ENCODE measurements at places on chromosomes 16 and 17.

DNA sequence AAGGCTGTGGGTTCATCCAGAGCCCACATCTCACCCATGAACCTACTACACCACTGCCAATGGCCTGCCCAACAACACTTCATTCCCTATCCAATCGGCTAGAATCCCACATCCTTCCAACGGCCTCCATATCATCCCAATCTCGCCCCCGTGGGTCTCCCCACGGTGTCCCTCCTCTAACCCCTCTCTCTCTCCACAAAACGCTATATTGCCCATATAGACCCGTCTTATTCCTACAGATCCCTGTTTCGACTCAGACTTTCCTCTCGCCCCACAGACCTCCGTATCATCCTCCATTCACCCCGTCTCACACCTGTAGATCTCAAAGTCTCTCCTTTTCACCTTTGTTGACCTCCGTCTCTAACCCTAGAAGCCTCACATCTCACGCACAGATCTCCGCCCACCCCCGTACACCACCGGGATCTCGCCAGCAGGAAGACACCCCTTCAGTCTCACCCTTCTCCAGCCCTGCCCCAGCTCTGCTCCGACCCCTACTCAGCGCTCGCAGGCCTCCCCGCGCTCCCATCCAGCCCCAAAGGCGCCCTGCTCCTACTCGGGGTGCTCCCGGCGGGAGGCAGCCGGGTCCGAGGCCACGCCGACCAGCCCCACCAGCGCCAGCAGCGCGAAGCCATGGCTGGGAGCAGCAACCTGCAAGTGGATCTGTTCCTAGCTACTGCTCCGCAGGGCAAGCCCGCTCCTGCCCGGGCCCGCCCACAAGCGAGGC, at the start of gene FDXR:
FDXR (minus strand) TSS at position 682 of the 724 bp plus-strand sequence; CDS start at position 632, 50 bp downstream.
- no peak for DNase-seq

DNA sequence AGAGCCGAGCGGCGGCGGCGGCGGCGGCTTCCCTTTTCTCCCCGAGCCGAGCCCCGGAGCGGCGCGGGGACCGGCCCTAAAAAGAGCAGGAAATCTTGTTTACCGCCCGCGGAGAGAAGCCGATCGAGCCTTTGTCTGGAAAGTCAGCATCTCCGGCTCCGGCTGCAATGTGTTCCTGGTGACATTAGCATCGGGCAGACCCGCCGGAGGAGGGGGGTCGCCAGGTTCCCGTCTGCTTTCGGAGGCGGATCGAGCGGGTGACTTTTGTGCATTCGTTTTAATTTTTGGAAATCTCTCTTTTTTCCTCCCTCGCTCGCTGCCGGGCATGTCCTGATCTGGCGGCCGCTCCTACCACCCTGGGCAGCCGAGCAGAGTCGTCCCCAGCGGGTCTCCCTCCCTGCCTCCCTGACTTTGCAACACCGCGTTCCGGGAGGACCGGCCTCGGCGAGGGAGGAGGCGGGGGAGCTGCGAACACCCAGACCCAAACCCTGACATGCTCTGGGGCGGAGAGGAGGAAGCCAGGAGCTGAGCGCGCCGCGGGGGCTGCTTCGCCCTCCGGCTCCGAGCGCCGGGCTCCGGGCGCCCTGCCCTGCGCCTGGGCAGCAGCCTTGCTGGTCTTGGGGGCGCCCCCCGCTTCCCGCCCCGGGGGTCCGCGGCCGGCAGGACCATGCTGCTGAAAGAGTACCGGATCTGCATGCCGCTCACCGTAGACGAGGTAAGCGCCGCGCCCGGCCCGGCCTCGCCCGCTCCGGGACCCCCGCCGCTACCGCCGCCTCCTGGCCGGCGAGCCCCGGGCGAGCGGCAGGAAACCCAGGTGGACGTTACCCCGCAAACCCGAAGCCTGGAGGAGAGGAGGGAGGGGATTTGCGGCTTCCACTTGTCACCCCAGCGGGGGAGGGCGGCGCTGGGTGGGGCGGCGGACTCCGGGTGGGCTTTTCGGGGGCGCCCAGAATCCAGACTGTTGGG, 690 bp downstream of the PITPNC1 start:
- DNase-seq = peak; percentile 47

DNA sequence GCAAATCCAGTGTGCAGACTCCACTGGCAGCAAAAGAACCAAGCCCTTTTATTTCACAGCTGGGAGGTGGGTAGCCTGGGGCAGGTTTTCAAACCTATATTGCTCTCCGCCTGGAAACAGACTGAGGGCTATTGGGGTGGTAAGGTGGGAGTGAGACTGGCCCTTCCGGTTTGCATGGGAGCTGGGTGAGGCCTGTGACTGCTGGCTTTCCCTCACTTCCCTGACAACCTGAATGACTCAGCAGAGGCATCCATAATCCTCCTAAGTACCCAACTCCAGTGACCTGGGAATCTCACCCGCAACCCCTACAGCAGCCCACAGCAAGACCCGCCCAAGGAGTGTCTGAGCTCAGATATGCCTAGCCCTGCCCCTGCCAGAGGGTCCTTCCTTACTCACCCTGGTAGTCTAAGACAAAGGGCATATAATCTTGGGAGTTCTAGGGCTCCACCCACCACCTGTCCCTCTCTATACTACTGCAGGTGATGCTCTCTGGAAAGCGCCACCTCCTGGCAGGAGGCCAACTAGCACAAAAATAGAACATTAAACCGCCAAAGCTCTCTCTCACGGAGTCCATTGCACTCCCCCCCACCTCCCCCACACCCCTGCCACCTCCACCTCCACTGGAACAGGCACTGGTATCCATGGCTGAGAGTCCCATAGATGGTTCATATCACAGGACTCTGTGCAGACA, 602.0 kb upstream of the C16orf82 start:
- no peak for DNase-seq

DNA sequence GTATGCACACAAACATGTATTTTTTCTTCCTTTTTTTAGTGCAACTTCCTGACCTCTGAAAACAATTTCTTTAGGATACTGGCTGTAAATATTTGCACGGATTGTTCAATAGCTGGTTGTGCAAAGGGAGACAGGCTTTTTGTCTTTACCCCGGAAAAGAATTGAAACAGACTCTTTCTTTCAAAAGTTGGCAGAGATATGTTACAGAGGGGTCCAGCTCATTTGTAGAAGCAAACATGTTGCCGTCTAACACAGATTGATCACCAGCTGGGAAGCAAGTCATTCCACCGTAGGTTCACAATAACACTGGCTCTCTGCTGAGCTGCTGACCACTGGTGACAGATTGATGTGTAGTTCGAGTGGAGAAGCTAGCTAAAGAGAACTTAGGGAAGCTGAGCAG, 130.9 kb downstream of the STX8 start:
- no peak for DNase-seq

DNA sequence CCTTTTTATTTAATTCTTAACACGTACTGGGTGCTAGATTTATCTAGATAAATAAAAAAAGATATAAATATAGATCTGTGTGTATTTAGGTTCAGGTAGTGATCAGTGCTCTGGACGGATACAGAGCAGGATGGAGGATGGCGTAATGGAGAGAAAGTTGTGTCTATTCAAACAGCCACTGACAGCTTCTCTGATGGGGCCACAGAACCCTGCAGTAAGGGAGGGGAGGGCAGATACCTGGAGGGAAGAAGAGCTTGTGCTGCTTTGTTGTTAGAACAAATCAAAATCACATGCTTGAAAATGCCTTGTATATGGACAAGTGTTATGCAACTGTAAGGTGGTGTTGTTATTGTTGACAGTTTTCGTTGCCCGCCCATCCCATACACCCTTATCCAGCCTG, 170.2 kb downstream of the UTP18 start:
- no peak for DNase-seq

GRCh38 chr16:49738001-49738400, 117.9 kb downstream of the ZNF423 start:
- DNase-seq = no peak

DNA sequence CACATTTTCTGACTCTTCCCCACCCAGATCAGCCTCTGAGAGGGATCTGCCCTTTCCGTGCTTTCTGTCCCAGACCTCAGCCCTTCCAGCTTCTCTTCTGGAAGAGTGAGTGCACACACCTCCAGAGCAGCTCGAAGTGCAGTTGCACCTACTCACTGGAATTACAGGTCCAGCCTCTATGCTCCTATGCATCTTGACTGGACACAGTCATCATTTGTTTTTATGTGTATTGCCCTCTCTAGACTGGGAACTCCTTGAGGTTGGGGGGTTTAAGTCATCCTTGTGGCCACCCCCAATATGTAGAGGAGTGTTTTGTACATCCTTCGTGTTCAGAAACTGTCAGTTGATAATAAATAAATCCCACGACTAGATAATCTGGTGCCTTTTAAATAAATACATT, 81.9 kb downstream of the CDK5R1 start:
- DNase-seq = no peak

GRCh38 chr16:181565-182021, 1.3 kb downstream of the HBQ1 start:
- peak; percentile 76 for DNase-seq

- no peak for DNase-seq
Measured at GRCh38 chr17:66373944-66374817, 71.8 kb downstream of the PRKCA start.

DNA sequence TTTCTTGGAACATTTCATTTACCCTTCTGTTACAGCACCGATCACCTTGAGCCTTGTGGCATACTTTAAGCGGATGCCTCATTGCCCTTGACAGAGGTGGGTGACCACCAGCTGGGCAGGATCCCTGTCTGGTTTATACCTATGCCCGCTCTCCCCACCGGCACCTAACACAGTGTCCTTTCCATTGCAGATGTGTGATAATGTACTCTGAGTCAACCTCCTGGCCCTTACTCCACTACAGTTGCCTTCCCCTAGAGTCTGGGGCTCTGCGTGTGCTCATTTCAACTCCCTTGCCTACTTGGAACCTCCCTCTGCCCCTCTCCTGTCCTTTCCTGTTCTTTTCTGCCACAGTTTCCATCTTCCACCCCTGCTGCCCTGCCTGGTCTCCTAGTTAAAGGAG, 60.2 kb upstream of the MED13 start:
- DNase-seq = no peak

DNA sequence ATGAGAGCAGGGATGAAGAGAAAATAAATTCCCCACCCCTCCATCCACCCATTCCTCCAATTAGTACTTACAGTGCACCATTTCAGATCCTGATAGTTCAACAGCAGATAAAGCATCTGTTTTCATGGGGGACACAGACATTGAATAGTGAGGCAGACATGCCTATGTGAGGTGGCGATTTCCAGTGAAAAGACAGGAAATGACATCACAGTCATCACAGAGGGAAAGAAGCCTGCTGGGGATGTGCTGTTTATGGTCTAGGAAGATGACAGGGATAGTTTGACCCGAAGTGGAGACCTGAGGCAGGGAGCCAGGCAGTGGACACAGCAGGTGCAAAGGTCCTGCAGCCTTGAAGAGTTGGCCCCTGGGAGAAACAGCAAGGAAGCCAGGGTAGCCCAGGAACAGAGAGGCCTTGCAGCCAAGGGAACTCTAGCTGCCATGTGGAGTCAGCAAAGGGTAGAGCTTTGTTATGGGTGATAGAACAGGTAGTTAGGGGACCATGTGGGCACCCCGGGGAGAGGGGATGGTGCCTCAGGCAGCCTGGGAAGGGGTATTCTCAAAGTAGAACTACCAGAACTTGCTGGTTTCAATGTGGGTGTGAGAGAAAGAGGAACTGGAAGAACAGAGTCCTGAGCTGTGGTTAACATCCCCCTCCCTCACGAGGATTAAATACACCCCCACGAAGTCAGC, 256.6 kb downstream of the CPPED1 start:
- peak; percentile 81 for DNase-seq

DNA sequence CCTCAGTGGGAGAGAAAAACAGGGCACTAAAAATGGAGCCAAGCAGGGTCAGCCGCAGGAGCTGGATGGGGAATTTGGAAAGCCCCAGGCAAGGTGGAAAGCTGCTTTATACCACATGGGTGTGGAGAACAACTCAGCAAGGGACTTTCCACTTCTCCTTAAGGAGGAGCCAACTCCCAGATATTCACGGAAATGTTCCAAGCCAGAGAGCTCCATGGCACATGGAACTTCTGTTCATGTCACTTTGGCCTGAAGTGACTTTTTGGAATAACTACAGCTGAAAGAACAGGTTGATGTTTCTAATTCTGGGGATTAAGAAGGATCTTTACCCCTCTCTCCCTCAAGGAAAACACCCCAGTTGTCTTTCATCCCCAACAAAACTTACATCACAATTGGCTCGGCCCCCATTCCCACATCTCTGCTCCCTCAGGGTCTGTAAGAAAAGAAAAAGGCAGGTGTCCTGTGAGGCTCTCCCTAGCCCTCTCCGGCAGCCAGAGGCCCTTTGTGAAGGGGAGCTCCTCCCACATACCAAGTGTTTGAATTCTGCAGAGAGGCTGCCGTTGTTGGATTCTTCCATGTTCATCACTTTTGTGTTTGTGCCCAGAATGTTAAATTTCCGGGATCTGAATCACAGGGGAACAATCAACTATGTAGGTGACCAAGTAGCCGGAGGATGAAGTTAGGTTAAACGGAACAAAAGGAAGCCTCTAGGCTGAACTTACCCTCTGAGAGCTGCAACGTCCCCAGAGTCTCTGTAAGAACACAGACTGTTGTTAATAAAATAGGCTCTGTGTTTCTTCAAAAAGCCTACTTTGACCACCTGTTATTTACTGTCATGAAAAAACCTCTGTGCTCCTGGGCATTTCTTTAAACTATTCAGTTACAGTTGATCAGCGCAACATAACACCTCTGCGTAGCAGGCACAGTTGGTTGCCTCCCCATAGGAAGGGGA, 41.0 kb downstream of the STAT5A start:
- DNase-seq = no peak

DNA sequence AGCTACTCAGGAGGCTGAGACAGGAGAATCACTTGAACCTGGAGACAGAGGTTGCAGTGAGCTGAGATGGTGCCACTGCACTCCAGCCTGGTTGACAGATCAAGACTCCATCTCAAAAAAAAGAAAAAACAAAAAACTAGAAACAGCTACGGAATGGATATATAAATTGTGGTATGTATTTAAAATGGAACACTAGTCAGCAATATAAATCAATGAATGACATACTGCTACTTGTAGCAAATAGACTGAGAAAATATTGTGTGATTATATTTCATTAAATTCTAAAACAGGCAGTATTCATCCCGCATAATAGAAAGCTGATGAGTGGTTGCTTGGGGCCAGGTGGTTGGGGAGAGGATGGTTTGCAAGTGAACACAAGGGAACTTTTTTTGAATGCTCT, 261.7 kb downstream of the BCAS3 start:
- no peak for DNase-seq

GRCh38 chr17:3719265-3719664, 4.4 kb upstream of the HASPIN start:
- no peak for DNase-seq

DNA sequence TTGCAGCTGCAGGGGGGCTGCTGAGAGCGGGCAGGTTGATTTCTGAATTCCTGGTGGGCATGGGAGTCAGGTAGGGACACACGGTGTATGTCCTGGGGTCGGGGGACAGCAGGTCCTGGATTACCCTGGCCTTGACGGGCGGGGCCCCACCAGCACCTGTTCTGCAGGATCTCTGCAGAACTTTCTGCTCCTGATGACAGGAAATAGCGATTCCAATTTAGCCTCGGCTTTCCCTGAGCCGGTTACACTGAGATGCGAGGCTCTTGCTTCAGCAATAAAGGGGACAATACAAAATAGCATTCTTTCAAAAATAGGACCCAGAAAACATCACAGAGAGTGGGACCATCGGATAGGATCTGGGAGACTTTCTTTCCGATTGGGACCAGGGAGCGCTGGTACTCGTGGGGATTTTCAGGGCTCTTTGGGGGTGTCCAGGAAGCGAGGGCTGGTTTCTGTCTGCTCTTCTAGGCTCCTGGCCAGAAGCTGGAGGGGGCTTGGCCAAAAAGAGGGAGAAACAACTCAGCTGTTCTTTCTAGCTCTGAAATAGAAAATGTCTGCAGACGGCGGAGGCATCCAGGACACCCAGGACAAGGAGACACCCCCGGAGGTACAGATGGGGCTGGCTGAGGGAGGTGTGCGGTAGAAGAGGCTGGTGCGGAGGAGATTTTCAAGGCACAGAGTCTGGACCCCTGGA, 642 bp downstream of the ZNF205 start:
- DNase-seq = no peak

GRCh38 chr16:66569827-66570405, 3.7 kb downstream of the CMTM1 start:
- DNase-seq = peak; percentile 58

Data from inflammatory macrophage treated with lipopolysaccharide for 1 hour (primary cell).